ENCODE measurements at places on chromosomes 4 and X.

GRCh38 chrX:108516184-108516583 lies 76.5 kb downstream of the COL4A5 start:
- DNase-seq = no peak

DNA sequence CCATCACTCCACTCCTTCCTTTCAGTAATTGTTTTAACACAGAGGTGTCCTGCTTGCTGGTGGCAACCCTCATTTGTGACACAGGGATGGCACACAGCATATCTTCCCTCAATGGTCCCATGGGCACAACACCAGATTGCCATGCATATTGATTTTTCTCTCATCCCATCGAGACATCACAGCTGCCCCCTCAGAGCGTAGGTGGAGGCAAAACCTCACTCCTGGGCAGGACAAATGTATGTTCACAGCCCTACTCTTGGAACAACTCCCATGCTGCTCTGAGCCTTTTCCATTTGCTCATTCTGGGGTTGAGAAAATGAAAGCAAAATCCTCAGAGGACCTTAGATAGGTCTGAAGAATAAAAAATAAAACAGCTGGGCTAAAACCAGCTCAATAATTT lies 172.2 kb downstream of the GABRB1 start:
- DNase-seq = no peak

DNA sequence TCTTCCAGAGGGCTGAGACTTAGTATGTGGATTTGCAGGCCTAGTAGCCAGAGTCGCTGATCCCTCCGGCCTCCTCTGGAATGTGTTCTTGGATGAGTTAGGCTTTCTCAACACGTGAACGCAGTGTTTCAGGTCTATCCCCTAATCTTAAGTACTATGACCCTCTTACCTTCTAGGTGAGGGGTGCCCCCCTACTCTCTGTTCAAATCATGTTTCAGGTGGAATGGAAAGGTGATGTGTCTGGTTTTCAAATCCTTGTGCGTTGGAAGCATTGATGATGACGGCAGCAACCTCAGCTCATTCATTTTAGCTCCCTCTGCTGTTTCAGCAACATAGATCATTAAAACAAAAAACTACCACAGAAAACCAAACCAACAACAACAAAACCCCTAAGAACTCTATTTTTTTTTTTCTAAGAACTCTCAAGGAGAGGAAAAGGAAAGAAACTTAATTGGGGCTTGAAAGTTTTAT lies 56.4 kb downstream of the RWDD4 start:
- no peak for DNase-seq

DNA sequence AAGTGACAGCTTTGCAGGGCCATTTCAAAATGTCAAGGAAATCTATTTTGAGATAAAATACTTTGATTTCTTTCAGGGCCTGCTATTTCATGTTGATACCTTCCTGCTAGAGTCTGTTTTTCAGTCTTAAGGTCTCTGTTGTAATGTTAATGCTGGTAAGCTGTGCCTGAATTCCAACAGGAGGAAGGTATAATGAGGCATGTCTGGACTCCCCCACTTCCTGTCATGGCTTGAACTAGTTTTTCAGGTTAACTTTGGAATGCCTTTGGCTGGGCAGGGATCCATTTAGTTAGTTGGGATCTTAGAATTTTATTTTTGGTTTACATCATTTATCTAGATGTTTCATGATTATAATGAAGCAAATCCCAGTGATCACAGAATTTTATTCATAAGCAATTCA lies 279.0 kb downstream of the CFAP47 start:
- DNase-seq = no peak

- no peak for DNase-seq
These were observed 179.6 kb upstream of the MXRA5 start for GRCh38 chrX:3526071-3526470.

DNA sequence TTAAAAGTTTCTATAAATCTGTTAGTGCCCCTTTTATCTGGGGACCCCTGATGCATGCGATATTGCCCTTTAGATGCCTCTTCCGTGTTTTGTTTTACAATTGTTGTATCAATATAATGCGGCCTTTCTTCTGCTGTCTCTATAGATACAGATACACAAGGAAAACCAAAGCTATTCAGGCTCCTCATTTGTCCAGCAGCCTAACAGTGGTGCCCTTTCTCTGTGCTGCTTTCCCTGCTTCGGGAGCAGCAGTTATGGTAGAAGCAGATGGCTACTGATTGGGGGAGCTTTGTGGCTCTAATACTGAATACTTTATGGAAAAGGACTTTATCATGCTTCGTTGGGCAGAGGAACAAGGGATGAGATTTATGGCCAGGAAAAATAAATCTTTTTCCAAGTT lies 10.6 kb upstream of the PRDM8 start:
- no peak for DNase-seq

GRCh38 chr4:48203819-48204218 lies 65.8 kb downstream of the TEC start:
- no peak for DNase-seq

DNA sequence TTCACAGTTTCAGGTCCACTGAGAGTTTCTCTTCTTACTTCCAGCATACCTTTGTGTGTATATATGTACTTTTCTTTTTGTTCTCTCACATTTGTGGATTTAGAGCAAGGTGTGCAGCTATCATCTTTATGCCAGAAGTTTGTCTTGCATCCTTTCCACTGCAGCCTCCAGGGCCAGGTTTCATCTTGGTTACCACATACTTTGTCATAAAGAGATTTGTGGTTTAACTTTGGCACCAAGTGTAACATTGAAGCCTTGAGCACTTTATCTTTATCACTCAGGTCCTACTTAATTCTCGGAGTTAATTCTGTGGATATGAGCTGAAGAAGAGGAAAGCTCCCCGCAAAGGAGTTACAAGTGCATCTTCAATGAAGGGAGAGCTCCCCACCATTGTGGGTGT lies 31.4 kb upstream of the VMA21 start:
- DNase-seq = no peak

GRCh38 chr4:176433983-176434382 lies 114.2 kb downstream of the SPCS3 start:
- DNase-seq = no peak

DNA sequence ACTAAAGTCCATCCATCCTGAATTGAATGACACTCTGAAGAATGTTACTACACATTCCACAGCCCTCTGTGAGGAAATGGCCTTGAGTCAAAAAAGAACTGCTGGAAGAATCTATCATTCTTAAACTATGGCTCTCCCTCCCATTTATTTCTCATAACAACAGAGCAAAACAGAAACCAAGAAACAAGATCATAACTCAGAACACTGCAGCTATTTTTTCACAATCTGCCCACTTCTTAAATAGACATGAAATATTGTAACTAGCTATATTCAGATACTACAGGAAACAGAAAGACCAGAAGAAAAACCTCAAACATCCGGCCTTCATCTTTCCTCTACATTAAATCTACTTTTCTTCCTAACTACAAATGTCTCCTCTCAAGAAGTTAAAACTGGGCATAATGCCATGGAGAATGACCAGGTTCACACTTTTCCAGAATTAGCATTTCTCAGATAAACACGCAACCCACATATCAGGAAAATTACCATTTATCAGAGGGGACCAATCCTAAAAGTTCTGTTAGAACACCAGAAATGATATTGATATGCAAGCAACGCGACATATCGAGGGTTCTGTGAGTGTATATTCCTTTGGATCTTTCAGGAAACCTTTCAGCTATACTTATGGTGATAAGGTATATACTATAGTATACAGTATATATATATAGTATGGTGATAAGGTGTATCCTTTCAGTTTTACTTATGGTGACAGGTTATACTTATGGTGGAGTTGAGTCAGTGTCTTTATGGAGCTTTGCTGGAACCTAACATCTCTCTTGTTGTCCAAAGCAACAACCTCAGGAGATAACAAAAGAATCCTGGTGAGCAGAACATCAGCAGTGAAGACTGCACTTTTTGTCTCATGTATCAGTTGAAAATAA lies 60.4 kb upstream of the IRF2 start:
- no peak for DNase-seq

DNA sequence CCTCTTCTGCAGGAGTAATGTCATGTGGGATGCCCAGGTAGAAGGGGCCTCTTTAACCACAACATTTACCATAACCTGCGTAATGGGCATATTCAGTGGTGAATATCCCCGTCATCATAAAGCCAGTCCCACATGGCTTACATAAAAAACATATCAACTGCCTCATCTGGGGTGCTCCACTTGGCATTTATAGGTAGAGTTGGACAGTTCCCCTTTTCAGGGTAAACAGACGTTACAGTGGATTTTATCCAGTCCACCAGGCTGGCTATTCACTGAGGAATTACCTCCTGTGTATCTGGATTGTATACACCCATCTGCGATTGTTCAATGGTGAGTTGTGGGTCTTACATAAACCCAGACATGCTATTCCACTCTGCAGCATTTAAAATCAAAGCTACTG lies 70.7 kb upstream of the ANKRD17 start:
- DNase-seq = no peak

- DNase-seq = no peak
These were observed 39.7 kb downstream of the ANAPC10 start for GRCh38 chr4:145058256-145058655.

DNA sequence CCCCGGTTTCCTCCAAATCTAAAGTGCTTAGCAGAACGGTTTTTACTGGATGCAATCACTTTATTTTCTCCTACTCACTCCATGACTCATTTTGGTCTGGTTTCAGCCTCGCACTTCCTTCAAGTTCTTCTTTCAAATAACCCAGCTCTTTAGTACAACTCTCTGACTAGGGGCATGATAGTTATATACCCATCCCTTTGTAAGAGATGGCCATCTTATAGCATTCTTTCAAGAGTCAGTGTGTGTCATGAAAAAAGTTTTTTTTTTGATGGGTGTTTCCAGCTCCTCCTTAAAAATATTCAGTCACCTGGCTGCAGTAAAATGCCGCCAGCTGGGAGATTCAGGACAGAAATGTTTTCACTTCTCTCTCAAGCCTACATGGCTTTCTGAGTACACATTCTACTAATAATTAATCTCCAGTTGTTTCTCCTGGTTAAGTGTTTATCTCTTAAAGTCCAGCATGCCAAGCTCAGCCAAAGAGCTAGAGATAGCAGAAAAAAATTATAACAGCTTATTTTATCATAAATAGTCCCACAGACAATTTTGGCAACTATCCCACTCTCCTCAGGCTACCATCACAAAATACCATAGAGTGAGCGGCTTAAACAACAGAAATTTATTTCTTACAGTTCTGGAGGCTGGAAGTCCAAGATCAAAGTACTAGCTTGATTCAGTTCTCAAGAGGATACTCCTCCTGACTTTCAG lies 139.3 kb downstream of the GASK1B start:
- no peak for DNase-seq

- no peak for DNase-seq
These were observed 261.7 kb upstream of the FAM241A start for GRCh38 chr4:111883557-111883999.

DNA sequence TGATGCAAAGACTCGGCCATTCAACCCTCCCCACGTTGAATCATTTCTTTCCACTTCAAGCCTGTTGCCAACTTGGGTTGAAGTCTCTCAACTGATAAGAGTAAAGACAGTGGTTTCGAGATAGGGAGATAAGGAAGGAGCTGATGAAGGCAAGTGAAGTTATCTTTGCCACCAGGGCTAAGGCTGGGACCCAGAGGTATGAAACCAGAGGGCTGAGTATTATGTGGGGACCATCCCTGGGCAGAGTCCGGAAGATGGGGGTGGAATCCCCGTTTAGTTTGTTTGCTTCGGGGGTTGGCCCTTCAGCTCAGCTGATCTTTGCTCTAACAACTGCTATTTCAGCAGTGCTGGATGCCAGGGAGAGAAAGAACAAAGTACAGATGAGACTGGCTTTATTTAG lies 2.3 kb upstream of the XPNPEP2 start:
- DNase-seq = no peak

- no peak for DNase-seq
These were observed 70.1 kb downstream of the PRSS12 start for GRCh38 chr4:118282692-118283091.

- DNase-seq = no peak
These were observed 131.7 kb downstream of the REPS2 start for GRCh38 chrX:17078031-17078720.

- no peak for DNase-seq
These were observed 127.5 kb downstream of the GALNTL6 start for GRCh38 chr4:171940656-171941055.

GRCh38 chrX:28351801-28352200 lies 235.4 kb upstream of the IL1RAPL1 start:
- DNase-seq = no peak

GRCh38 chr4:26489101-26489985 lies 941 bp downstream of the CCKAR start:
- no peak for DNase-seq

DNA sequence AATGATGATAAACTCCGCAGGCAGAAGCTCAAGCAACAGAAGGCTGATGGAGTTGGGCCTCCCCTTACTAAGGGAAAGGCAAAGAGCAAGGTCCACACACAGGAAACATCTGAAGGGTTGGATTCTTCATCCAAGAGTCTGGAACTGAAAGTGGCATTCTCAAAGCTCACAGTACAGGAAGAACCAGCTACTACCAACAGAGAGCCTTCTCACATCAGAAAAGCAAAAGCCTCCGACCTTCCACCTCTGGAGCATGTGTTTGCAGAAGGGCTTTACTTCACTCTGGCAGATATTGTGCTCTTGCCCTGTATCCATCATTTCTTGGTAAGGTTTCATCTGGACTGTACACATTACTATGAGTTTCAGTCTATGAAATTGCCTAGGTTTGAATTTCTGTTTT lies 10.6 kb downstream of the GSTCD start:
- no peak for DNase-seq

DNA sequence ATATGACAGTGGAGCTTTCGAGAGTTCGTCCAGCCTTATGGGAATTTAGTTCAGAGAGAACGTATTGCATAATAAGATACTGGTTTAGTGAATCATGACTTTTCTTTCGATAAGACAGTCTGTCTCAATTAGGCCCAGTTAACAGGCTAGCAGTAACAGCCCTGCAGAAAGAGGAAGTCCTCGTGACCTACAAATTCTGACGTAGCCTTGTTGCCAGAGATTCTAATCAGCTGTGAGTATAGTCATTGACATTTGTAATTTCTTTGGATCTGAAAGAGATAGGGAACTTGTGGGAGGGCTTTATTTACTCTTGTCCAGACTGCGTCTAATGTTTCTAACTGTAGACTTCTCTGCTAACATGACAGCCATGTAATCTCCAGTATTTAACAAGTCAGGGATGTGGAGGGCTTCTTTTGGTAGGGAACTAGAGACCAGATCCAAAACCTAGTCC lies 15.8 kb downstream of the ART3 start:
- DNase-seq = peak; percentile 2

DNA sequence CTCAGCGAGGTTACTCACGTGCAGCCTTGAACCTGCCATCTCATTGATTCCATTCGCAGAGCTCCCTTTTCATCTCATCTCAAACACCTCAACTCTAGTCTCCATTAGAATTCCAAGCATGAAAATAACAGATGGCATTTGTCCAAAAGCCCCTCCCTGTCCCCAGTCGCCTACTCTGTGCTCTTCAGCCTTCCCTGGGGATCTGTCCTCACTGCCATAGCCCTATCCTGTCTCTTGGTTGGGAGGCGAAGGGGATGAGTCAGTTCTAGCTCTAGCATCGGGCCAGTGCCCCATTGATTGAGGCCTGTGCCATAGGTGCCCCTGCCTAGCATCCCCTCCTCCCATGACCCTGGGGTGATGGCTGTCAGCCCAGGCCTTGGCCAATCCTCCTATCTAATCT lies 134.0 kb upstream of the PJA1 start:
- no peak for DNase-seq
